Natural killer cell treated with Interleukin-12 subunit alpha and Interleukin-12 subunit beta and Interleukin-15 and Interleukin-18, amount 100 ng/mL, for 72 hours (primary cell): ENCODE measurements at places on chromosomes 2 and 18. TPM values are rescaled to one million over a fixed set of nuclear protein-coding genes. Genes with fewer than 3 reads are reported as not detected.

Gene SCYGR7
- total RNA-seq = not detected

Gene NYAP2
- total RNA-seq = not detected

Gene ABHD1
- not detected for total RNA-seq

Gene SH3YL1
- total RNA-seq = 17.5 TPM

Gene PSMD14
- 100 TPM for total RNA-seq

Gene ARHGEF33
- total RNA-seq = 0.28 TPM

Gene FER1L5
- total RNA-seq = not detected

Gene KCNF1
- not detected for total RNA-seq

Gene CCDC74B
- 1.7 TPM for total RNA-seq

Gene RNU2-63P
- 13.9 TPM for total RNA-seq

Gene REG1A
- total RNA-seq = not detected

Gene AQP12B
- total RNA-seq = not detected

Gene RMDN2
- total RNA-seq = 3.2 TPM

Gene GKN1
- total RNA-seq = not detected

Gene PRKAG3
- not detected for total RNA-seq

Gene BOLA3
- total RNA-seq = 72.5 TPM
